ENCODE measurements at places on chromosomes 7 and 10.

GRCh38 chr10:65219444-65219843, 1698.2 kb downstream of the REEP3 start:
- no peak for DNase-seq

DNA sequence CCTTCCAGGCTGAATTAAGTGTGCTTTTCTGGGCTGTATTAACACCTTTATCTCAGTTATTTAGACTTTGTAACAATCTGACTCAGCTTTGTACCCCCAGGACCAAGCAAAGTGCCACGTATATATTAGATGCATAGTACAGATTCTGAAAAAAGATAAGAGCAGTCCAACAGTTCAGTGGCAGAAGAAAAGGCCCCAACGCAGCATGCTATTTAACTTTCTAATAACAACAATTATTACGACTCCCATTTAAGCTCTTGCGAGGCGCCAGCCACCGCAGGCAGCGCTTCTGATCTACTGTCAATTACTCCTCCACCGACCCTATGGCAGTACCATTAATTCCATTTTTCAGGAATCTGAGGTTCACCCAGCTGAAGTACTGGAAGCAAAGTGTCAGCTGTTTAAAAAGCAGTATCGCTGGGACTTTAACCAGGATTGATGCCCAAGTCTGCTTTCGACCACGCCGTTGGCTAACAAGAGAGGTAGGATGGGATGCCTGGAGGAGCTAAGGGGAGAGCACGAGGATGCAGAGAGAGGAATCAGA, 638 bp downstream of the LIPA start:
- no peak for DNase-seq

- no peak for DNase-seq
Observed at GRCh38 chr10:77279207-77279606, 358.4 kb downstream of the KCNMA1 start.

DNA sequence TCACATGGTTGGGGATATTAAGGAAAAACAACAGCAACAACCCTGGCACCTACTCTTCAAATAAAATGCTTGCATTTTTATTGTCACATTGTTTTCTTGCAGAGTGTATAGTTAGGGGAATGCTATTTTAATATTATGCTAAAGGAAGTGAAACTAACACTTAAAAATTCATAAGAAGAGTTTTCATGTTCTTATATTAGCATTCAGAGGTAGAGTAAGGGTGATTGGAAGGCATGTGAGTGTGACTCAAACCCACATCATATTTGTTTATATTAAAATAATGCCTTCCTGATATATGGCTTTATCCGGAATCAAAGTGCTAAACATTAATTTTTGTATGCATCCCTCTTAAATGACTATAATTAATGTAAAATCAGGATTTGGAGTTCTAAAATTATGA, 59.8 kb upstream of the TES start:
- no peak for DNase-seq

GRCh38 chr7:31892099-31892829, 177.9 kb downstream of the PDE1C start:
- DNase-seq: no peak

DNA sequence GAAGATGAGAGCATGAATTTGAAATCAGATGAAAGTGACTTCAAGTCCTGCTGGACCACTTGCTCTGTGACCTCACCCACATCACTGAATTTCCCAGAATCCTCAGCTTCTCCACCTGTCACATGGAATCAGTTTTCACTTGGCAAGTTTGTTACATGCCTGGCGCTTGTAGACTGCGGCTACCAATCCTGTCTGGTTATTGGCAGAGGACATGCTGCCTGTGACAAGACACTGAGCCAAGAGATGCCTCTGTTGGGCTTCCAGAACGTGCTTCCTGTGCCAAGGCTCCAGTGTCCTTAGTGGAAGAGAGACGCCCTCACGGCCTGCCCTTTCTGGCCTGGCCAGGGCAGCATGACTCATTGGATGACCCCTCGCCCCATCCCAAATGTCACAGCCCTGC, 4.4 kb upstream of the MYL10 start:
- no peak for DNase-seq

- DNase-seq: no peak
Observed at GRCh38 chr7:101961811-101962210, 144.4 kb downstream of the CUX1 start.

- no peak for DNase-seq
Observed at GRCh38 chr10:94803307-94803706, 40.8 kb downstream of the CYP2C19 start.

- DNase-seq: no peak
Observed at GRCh38 chr7:49660170-49660783, 113.2 kb upstream of the VWC2 start.

- no peak for DNase-seq
Observed at GRCh38 chr7:130970196-130970595, 236.2 kb upstream of the KLF14 start.

DNA sequence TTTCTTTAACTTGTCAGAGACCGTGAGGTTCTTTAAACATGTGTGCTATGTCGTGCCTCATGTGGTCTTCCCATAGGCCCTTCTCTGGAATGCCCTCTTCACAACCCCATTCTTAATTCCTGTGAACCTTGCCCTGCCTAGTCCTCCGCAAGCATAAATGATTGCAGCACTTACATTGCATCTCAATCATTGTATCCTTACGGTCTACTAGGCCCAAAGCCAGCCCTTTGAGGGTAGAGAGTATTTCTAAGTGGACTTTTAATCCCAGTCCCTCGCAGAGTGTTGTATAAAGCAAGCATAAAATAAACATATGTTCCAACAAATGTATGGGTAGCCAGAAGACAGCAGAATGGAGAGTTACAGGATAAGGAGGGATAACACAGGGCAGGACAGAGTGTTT, 92.1 kb upstream of the FAM133B start:
- DNase-seq: no peak

DNA sequence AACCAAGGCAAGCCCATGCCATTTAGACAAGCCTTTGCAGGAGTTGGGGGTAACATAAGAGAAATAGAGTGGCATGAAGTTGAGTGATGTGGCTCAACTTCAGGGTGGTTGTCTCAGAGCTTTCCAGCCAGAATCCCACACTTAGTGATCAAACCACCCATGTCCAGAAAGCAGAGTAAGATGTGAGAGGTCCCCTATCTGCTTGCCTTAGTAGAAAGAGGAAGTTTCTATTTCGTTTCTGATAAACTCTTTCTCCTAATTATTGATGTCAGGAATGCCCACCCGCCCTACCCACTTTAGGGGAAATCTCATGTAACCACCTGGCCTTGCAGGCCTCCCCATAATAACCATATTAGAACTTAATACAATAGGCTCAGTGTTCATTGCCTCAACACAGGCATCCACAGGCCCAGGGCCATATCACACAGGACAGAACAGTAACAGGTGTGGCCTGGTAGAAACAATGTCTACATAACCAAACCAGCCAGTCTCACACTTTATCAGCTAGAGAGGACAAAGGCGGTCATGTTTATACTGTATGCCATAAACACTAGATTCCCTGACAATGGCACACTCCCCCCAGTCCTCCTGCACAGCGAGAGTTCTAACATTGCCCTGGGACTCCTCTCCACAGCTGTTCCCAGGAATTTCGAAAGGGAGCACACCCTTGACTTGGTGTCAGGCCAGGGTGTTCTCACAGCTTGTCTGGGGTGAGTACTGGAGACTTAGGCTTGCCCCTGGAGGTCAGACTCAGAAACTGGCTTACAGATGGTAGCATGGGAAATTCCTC, 364.4 kb downstream of the CXCL12 start:
- DNase-seq: no peak

- DNase-seq: no peak
Observed at GRCh38 chr10:127276794-127277462, 80.5 kb upstream of the INSYN2A start.

- DNase-seq: no peak
Observed at GRCh38 chr7:116027786-116028185, 2.8 kb downstream of the TFEC start.

DNA sequence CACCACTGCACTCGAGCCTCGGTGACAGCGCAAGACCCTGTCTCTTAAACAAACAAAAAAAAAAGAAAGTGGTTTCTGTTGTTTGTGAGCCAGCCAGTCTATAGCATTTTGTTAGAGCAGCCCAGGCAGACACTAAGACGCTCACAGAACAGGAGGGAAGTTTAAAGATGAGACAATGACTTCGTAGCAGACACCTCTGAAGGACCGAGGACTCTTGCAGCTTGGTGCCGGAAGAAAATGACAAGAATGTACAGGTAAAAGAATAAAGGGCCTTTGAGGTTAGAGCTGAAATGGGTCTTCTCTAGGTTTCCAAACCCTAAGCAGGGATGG, 39.7 kb downstream of the MACROH2A2 start:
- no peak for DNase-seq

DNA sequence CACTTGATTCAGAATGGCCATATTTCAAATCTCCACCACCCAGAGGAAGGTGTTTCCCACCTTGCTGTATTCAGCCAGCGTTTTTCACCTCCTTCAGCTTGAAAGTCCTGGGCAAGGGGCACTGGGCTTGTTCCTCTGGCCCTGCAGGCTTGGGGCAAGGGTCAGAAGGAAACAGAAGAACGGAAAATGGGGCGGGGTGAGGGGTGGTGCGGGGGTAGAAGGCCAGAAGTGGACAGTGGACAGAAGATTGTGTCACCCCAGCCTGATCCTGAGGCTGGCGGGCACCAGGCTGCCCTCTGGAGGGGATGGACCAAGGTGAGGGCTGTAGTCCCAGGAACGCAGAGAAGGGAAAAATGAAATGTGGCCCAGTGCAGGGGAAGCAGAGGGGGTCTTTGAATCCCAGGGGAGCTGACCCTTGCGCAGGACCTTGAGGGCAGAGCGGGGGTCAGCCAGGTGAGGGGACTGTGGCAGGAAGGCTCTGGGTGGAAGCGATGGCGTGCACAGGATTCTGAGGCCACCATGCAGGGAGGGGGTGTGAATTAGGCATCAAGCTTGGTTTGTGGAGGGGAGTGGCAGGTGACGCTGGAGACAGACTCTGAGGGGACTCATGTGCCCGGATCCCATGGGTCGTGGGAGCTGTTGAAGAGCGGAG, 23.0 kb downstream of the TMEM120A start:
- DNase-seq: no peak

DNA sequence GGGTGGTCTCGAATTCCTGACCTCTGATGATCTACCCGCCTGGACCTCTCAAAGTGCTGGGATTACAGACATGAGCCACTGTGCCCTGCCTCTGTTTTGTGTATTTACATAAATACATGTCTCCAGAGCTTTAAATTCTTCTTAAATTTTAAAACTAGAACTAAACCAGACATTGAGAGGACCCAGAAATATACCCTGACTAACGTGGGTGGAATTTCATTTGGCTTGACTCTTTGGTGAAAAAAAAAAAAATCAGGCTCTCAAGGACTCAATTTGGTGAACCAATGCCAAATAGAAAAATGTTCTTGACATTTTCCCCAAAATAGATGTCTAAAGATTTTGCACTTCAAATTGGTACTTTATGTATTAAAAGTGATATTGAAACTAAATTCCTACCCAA, 16.6 kb upstream of the FAS start:
- DNase-seq: no peak

DNA sequence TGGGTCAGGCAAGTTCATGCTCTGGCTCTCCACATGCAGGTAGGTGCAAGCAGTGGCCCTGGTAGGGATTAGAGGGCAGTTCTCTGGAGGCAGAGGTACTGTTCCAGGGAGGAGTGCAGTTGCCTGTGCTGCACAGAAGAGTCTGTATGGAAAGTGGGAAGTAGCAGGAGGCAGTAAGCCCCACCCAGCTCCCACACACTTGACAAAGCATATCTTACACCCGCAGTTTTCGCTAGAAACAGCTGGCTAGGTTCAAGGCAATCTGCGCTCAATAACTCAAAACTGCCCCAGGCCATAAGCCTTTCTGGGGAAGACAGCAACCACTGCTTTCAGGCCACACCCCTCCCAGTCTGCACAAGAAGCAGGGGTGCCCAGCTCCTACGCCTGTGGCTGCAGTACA, 33.1 kb upstream of the ARMC3 start:
- DNase-seq: no peak

DNA sequence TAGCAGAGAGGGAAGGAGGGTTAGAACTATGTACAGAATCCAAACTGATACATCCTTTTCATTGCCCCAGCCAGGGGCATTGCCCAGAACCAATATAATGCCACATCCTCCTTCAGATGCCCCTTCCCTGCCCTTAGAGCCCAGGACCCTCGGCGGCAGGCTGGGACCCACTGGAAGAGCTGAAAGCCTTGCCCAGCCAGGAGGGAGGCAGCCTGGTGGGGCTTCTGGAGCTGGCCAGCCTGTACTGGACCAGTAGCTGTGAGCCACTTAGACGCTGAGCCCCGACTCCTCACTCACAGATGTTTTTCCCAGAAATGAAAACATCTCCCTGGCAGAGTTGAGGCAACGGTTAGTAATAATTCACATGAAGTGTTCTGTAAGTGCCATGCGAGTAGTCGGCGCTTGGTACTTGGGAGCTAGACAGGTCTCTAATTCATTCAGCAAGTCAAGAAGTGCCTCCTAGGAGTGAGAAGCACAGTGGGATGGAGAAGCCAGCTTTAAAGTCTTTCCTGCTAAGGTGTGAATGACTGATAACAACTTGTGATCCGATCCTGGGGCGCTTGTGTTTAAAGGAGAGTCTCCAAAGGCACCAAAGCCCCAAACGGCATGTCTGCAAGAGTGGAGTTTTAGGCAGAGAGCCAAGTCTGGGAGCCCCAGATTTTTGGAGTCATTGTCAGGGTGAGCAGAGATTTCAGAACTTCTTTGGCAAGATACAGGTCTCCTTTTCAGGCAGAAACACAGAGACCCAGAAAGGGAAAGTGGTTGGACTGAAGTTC, 9.8 kb downstream of the VSIR start:
- no peak for DNase-seq

- DNase-seq: no peak
Observed at GRCh38 chr10:11302181-11302580, 284.5 kb downstream of the CELF2 start.

DNA sequence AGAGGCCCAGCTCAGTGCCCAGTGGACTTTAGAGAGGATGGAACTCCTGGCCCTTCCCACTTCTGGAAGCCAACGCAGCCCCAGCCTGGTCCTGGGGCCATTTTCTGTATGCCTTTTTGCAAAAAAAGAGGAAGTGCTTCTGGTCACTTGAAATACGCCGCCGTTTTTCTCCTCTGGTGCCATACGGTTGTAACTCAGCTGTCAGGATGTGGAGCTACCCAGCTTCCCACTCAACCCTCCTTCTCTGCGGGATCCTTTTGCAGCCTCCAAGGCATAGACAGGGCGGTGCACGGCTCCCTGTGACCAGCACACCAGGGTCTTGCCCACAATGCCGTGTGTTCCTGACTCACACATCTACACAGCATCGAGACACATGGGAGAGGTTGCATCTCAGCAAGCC, 369.6 kb downstream of the TCERG1L start:
- DNase-seq: no peak

DNA sequence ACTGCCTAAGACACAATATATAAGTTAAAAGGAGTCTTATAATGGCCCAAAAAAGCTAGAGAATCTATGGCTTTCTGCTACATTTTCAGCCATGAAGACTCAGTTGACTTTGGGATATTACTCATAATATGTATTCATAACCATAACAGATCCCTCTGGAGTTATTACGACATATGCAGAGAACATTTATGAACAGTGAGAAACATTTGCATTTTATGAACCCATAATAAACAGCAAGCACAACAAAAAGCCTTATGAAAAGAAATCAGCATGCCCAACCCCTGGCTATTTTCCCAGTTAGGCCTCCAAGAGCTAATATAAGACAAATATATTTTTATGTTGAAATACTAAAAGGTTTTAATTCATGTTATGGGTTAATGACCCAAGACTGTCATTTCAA, 52.4 kb downstream of the ARMH3 start:
- DNase-seq: no peak
